Fibroblast of lung (primary cell): ENCODE measurements at places on chromosomes 5 and 9.

- no peak for DNase-seq
These were observed 40.3 kb upstream of the BRINP1 start for GRCh38 chr9:119409552-119409951.

DNA sequence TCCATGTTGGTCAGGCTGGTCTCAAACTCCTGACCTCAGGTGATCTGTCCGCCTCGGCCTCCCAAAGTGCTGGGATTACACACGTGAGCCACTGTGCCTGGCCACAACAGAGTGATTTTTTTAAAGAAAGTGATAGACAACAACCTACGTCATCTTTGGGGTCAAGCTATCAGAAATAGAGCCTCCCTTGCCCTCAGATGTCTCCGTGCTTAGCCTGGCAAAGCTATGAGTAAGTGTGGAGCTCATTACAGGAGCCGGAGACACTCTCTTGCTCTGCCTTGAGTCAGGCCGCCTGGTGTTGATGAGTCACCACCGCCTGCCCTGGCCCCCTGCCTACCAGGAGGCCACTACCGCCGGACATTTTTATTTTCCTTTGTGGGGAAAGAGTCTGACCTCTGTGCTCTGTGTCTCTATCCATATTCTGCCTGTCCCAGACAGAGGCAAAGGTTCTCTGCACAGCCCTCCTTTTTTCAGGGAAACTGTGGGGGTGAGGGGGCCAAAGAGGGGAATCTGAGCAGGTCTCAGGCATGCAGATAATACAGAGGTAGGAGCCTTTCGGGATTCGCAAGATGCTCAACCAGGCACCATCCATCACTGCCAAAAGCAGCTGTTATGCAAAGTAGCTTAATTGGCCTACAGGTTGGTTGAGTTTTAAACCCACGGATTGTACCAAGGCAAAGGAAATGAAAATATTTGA lies 123.7 kb upstream of the CPEB4 start:
- peak; percentile 93 for DNase-seq

GRCh38 chr5:415928-416635 lies 26.9 kb upstream of the EXOC3 start:
- no peak for DNase-seq

- DNase-seq = peak; percentile 45
These were observed 89.3 kb upstream of the ALDH1A1 start for GRCh38 chr9:73042155-73042554.

GRCh38 chr5:131357739-131358561 lies 94.1 kb downstream of the CDC42SE2 start:
- DNase-seq = no peak

GRCh38 chr5:52771343-52772039 lies 16.2 kb upstream of the ITGA1 start:
- DNase-seq = no peak
